ENCODE measurements at places on chromosomes 7 and 10.

DNA sequence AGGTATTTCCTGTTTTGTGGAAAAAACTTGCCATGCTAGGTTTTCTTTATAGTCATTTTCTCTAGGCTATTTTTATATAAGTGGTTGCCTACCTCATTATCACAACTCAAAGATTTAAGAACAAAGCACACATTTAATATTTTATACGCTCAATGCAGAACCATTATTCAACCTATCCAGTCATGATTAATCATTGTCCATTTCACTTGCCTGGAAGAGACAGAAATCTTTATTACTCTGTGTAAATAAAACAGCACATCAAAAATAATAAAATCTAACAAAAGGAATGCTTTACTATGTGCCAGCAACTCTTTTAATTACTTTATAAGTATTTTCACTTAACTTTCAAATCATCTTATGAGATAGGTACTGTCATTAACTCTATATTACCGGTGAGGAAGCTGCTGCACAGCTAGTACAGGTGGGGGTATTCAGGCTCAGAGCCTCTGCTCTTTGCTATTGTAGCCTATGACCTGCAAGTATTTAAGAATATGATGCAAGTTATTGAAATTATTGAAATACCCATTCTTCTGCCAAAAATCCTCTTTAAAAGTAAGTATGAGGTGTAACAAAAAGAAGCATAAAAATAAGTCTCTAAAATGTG lies 16.4 kb upstream of the TAS2R16 start:
- no peak for DNase-seq

DNA sequence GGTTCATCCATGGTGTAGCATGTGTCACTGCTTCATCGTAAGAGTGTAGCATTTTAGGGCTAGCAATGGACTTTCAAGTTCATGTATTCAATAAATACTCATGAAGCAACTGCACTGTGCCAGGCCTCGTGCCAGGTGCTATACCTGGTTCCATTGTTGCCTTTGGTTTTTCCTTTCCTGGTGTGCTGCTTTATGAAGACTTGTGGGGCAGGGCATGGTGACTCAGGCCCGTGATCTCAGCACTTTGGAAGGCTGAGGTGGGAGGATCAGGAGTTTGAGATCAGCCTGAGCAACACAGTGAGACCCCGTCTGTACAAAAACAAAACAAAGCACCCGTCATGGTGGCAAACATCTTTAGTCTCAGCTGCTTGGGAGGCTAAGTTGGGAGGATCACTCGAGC lies 2.2 kb upstream of the CPA4 start:
- DNase-seq, result no peak

- DNase-seq, result no peak
Observed at GRCh38 chr7:80318081-80318480, 183.4 kb downstream of the GNAI1 start.

GRCh38 chr7:7479275-7479805 lies 56.3 kb downstream of the COL28A1 start:
- no peak for DNase-seq

DNA sequence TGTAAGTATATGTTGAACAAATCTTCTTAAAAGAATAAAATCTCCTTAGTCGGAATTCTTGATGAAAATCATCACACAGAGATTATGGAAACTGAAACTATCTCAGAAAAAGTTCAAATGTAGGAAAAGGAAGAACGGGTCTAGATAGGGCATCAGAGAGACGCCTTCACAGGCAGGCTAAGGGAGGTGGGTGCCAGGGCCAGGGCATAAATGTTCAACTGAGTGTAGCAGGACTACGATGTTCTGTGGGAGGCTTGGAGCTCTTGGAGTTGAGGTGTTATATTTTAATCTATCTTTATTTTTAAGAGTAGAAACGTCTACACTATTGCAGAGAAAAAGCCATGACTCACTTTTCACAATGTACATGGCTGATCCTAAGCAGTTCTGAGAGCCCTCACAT lies 101.2 kb downstream of the RSU1 start:
- no peak for DNase-seq

GRCh38 chr7:18059171-18059570 lies 31.5 kb upstream of the PRPS1L1 start:
- DNase-seq, result no peak

GRCh38 chr7:28329661-28330363 lies 82.5 kb upstream of the CREB5 start:
- no peak for DNase-seq

DNA sequence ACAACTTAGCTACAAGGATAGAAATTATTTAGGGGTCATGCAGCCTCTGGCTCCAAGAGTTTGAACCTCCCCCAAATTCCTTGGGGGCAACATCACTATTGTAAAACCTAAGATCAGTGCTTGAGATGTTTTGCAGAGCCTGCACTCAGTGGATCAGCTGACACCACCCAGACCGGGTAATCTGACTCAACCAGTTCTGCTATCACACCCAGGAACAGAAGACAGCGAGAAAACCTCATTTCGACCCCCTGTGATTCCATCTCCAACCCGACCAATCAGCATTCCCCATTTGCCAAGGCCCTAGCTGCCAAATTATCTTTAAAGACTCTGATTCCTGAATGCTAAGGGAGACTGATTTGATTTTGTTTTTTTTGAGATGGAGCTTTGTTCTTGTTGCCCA lies 5.2 kb downstream of the TACR2 start:
- no peak for DNase-seq

GRCh38 chr7:1532456-1533254 lies 2.2 kb downstream of the MAFK start:
- no peak for DNase-seq

DNA sequence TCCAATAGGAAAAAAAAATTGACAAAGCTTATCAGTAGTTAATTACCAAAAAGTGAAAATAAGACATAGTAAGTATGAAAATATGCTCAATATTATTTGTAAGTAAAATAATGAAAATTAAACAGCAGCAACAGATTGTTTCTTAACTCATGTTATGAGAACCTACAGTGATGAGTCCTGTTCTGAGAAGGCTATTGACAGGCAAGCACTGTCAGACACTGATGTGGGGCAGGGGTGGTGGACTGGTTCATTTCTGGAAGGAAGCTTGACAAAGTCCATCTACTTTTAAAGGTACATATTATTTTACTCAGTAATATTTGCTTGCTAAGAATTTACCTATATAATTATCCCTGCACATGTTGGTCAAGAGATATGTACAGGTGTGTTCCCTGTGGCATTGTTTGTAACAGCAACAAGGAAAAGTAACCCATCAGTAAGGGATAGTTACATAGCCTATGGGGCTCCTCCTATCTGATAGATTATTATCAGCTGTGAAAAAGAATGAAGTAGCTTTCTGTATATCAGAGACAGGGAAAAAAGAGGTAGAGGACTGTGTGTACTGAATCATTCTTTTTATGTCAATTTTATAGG lies 161.6 kb downstream of the RTKN2 start:
- DNase-seq, result no peak

DNA sequence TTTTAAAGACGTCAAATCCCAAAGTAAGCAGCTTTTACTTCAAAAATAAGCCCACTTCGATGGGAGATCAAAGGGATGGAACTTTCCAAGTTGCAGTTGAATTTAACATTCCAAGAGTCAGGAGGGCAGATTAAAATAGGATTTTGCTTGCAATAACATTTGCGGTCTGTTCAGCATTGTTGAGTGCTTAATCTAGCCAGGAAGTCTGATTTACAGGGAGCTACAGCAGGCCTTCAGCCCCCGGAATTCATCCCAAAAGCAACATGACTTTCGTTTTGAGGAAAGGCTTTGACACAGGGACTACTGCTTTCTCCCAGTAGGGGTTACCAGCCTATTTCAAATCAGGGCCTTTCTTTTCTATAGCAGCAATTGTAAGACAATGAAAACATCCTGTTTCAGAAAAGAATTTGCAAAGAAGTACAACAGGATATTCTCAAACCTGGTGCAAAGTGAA lies 279.6 kb upstream of the PITRM1 start:
- no peak for DNase-seq

DNA sequence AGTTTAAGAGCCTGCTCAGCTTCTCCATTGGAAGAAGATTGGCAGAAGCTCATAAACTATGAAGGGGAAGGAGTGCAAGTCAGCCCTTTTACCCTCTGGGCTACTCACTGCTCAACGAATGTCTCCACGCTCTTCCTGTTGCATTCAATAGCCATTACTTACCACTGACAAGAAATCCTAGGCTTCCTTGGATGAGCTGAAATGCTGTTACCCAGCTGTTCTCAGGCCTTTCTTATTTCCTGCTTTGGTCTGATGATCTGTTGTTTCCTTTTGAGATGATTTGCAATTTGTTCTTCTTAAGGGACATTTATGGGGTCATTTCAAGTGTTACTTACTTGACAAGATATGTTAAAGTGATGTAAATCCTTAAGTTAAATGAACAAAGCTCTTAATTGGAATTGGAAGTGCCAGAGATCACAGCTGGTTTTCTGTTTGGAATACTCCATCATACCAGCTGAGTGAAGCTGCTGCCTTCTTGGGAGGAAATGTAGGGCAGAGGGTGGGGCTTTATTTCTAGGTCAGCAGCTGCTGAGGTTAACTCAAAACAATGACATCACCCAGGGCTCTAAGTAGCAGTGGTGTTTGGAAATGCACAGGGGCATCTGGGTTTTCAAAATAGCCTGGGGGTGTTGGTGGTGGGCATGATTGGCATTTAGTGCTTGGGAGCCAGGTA lies 170.0 kb downstream of the PRKCQ start:
- DNase-seq, result no peak

DNA sequence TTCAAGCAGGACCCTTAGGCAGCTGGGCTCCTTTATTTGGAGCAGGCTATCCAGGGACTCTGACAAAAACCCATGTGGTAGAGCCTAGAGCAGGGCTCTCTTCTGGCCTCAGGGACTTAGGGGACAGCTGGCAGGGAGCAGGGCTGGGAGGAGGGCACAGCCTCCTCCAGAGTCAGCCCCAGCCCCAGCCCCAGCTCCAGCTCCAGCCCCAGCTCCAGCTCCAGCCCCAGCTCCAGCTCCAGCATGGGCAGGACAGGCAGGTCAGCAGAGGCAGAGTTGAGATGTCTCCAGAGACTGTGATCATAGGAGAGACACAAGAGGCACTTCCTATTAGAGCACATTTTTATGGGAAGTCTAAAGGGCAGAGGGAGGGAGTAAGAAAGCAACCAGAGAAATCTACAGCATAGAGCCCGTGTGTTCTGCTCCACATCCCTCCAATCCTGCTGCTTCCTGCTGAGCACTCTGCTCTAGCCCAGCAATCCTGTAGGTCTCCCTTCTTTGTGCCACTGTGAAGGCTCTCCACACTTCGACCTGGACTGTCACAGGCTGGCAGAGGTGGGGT lies 13.3 kb upstream of the C10orf53 start:
- no peak for DNase-seq

DNA sequence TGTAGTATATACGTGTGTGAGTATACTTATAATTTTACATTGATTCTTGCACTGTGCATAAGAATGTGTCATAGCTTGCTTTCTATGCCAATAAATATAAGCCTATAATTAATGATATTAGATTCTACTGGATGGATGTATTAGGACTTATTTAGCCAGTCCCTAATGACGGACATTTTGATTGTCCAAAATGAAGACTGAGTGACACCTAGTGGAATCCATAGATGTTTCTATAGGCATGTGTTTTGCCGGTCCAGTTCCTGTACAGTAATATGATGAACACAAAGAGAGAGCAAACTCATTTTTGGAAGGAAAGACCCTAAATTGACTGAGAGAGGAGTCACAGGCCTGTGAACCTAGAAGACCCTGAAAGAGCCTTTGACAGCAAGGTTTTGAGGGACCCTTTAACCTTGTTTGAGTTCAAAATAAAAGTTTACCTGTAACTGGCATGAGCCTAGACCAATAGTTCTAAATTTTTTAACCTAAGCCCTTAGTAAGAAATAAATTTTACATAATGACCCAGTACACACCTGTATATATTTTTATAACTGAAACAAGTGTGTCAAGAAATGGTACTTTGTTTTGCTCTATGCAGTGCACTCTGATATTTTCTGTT lies 42.4 kb upstream of the AGBL3 start:
- no peak for DNase-seq

DNA sequence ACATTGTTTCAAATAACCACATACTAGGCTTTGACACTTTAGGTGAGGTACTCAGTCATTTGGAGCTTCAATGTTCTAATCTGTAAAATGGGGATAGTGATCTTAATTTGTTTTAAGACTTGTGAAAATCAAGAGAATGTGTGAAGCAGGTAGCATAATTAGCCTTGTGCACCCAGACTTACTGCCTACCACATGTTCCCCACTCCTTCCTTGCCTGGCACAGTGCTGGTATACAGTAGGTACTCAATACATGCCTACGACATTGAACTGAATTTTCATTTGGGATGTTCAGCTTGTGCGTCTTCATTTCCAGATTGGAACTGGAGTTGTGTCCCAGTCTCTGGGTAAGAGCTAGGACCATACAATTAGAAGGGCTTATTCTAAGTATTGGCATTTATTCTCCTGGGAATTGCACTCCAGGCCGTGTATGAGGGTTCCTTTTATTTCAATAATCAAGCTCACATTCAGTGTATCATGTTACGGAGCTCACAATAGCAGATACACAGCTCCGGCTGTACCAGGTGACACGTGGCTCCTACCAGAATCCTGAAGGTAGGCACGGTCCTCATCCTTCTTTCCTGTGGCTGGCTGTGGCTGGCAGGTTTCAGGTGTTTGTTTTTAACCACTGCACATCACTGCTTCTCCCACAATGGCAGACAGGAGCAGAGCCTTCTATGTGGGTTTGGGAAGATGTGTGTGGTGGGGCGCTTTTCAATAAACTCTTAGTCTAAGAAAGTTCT lies 109.4 kb upstream of the PDCD4 start:
- DNase-seq, result no peak

DNA sequence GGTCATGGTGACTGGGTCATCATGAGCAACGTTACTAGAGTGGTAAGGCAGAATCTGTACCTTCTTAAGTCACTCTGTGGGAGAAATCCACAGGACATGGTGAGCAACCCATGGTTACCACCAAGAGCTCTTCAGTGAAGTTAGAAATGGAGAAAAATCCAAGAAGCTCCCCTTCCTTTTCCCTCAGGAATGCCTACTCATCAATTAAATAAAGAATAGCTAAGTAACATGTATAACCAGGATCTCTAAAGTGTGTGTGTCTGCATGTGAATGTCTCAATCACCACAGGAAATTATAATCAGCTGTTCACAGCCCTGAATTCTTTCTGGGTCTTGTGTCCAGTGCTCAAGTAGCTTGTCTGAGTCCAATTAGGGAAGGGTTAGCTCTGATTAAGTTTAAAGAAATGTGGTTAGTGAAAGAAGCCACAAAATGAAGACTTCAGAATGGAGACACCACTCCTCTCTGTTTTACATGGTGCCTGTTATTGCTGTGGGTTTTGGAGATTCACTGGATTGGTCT lies 73.2 kb downstream of the SEM1 start:
- no peak for DNase-seq

GRCh38 chr10:36455526-36456133 lies 669.8 kb upstream of the ANKRD30A start:
- no peak for DNase-seq

DNA sequence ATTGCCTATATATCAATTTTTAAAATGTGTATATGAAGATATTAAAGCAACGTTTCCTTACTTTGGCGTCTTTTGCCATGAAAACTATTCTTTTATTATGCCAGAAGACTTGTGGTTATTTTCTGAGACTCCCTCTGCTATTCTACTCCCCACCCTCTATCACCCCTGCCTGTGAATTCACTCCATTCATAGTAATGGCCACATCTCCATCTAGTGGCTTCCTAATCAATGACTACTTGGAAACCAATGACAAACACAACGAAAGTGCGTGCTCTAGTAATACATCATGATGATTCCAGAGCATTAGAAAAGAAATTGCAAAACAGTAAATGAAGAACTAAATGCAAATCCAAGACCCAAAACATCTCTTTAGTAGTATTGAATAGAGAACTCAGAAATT lies 186.7 kb upstream of the HGF start:
- DNase-seq, result peak; percentile 19
